ENCODE measurements at places on chromosomes 11 and 22.

DNA sequence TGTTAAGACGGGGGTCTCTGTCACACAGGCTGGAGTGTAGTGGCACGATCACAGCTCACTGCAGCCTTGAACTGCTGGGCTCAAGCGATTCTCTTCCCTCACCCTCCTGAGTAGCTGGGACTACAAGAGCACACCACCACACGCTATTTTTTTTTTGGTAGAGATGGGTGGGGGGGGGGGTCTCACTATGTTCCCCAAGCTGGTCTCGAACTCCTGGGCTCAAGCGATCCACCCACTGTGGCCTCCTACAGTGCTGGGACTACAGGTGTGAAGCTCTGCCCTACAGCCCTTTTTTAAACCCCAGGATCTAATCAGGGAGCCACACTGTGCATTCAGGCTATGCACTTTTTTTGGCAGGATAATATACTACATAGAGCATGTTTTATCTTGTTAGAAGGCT is 1.4 kb upstream of the DHCR7 start:
- no peak for DNase-seq

GRCh38 chr11:117387992-117388755 is 60.5 kb downstream of the CEP164 start:
- DNase-seq, result no peak

GRCh38 chr11:128903248-128904061 is 12.3 kb downstream of the KCNJ5 start:
- peak; percentile 40 for DNase-seq

GRCh38 chr22:42985531-42985905 is 29.4 kb downstream of the PACSIN2 start:
- no peak for DNase-seq

- DNase-seq, result no peak
Observed at GRCh38 chr11:77322926-77323590, 21.6 kb upstream of the GDPD4 start.

GRCh38 chr22:47576908-47577307 is 814.5 kb downstream of the TBC1D22A start:
- DNase-seq, result no peak

GRCh38 chr11:27084518-27084917 is 43.9 kb downstream of the BBOX1 start:
- DNase-seq, result no peak

GRCh38 chr11:74462009-74462408 is 5.3 kb downstream of the KCNE3 start:
- DNase-seq, result no peak

- DNase-seq, result no peak
Observed at GRCh38 chr11:6170226-6170625, at the start of gene OR52B2. TSS of gene OR52B2 (minus strand) at chr11:6170326. CDS start at chr11:6170326, 0 bp downstream.

DNA sequence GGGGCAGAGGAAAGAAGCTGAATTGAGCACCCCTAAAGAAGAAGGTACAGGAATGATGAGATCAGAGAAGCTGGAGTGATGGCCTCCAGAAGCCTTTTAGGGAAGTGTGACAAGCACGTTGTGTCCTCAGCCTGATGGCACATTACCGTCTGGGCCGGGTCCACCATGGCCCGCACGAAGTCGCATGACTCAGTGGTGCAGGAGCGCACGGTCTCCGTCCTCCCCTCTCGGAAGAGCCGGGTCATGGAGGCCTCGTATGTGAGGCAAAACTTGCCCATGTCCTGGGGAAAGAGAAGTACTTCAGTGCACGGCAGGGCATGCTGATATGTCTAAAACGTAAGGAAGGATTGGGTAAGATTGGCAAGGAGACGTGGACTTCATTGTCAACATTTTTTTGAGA is 11.2 kb upstream of the TESMIN start:
- no peak for DNase-seq

GRCh38 chr11:128205796-128206195 is 381.6 kb downstream of the ETS1 start:
- no peak for DNase-seq

DNA sequence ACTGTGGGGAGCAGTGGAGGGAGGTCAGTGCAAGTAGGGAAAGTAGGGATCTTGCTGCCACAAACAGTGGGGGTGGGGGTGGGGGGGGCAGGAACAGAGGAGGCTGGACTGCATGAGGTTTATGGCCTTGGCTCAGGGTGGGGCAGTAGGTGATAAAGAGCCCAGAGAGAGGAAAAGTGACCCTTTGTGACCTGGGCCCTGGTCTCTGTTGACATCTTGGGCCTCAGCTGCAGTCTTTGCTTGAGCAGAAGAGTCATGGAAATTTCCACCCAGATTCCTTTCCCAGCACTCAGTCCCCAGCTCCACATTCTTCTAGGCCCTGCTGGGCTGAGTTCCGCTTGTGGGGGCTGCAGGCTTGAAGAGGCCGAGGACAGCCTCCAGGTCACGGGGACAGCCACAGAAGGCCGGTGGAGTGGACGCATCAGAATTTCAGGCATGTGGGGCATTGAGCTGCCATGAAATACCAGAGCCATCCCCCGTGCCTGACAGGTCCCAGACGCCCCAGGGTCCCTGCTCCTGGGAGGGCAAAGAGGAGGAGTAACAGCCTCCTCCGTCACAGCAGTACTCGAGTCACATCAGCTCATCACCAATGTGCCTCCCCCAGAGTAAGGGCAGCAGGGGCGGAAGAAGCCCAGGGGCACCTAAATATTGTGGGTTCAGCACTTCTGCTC is 9.7 kb upstream of the MALAT1 start:
- no peak for DNase-seq

- DNase-seq, result no peak
Observed at GRCh38 chr11:8085011-8085645, 4.1 kb downstream of the TUB start.

DNA sequence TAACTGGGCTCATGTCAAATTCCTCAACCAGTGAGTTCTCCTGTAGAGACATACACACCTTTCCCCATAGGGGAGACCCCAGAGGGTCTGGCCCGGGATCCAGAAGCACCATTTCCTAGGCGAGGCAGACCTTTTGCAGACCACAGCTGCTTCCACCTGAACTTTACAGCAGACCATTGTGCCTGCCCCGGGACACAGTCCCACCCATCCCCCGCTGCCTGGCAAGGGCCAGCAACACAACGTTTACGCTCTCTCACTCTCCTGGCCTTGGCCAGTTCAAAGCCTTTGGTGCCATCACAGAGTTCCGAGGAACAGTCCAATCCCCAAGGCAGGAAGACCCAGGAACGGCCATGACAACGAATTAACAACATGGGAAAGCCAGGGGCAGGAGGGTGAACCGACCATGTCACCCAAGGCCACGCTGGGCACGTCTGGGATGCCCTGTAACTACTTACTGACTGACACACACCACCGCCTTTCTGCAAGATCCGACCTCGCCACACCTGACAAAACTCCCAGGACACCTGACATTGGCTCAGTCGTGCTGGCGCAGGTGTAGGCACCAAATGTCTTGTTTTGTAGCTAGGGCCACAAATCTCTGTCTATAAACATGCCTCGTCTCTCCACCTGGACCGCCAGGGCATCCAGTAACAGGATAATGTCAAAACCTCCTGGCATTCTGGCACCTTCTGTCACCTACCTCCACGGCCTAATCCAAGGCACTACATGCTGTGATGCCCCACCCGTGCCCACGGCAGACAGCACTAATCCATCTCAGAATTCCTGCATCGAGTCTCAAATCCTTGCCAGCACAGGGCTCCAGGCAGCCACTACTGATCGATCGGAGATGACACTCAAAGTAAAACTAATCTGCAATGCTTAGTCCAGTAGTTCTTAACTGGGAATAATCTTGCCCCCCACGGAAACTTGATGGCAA is 51.3 kb downstream of the MYH9 start:
- no peak for DNase-seq

GRCh38 chr11:115644856-115645255 is 140.6 kb upstream of the CADM1 start:
- no peak for DNase-seq

DNA sequence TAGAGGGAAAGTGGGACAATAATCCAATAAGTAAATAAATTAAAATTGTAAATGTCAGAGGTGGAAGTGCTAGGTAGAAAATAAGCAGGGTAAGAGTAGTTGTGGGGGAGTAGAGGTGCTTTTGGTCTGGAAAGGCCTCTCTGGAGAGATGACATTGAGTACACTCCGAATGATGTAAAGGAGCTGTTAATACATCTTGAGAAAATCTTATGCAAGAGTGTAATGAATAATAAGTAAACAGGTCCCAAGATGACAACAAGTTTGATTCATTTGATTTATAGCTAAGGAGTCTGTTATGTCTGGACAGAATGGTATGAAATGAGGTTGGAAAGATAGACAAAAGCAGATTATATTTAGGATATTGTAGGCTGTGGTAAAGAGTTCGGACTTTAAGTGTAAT is 87.5 kb downstream of the TMEM135 start:
- no peak for DNase-seq

DNA sequence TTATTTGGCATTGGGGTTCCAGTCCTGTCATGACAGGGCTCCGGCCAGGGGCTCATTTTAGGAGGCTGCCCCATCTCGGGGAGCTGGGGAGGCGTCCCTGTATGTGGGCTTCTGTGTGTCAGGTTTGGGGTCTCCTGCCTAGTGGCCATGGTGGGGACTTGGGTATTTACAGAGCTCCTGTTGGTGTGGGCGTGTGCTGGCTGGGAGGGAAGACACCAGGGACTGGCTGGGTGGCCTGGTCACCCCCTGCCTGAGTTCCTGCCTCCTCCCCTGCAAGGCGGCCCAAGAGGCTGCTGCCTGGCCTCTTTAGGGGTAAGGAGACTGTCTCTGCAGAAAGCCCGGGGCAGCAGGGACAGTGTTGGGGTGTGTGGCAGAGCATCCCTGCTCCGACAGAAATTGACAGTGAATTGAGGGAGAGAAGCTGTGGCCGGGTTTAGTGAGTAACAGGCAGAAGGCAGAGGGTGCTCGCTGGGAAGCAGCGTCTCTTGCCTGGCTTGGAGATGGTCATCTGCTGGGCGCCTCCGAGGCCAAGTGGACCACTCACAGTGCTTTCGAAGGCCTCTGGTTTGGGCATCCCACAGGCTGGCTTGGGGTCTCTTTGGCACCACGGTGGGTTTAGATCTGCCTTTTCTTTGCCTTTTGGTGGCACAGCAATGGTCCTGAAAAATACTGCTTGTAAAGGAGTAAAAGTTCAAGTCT is 40.3 kb upstream of the GRAMD4 start:
- DNase-seq, result no peak

- DNase-seq, result no peak
Observed at GRCh38 chr11:83037877-83038276, 33.8 kb downstream of the RAB30 start.

DNA sequence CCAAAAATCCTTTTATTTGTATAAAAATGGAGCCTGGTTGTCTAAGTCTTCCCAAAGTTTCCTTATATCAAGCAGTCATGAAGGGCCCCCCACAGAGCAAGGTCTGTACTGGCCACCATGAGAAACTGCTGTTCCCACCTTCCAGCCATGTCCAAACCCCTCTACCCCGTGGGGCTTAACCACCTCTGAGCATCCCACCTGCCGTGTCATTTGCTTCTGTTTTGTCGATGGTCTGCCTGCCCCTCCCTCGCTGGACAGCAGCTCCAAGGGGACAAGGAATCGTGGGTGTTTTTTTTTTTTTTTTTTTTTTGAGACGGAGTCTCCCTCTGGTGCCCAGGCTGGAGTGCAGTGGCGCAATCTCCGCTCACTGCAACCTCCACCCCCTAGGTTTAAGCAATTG is 11.1 kb upstream of the ANO1 start:
- DNase-seq, result no peak

GRCh38 chr11:19493446-19494213 is 219.0 kb upstream of the NAV2 start:
- no peak for DNase-seq

- no peak for DNase-seq
Observed at GRCh38 chr11:42239188-42239587, 779.7 kb upstream of the LRRC4C start.

DNA sequence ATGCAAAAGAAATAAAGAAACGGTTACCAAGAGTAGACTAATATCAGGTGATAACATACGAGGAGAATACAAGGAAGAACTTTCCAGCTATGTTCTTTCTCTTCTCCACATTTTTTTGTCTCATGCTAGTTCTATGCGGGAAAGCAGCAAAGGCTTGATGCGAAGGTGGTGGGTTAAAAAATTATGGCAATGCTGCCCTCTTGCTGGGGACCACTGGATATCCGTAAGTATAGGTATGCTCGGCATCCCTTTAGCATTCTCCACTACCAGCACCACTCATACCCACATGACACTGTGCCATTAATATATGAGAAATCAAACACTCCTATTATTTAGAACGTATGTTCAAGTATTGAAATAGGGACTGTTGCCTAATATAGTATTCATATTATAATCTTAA is 776.4 kb downstream of the LRRC4C start:
- no peak for DNase-seq

DNA sequence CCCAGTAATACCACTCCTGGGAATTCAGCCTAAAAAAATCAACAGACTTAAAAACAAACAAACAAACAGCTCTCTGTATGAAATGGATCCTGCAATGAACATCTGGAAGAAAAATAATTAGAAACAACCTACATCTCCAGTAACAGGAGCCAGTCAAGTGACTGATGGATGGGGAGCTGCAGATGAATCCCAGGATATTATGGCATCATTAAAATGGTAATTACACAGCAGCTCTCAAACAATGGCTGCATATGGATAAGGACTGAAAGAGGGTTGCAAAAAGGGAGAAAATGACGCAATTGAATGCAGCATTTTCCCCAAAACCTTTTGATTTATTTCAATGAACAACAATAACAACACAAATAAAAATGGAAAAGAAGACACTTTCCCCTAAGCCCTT is 4.1 kb downstream of the NPTXR start:
- no peak for DNase-seq

- DNase-seq, result no peak
Observed at GRCh38 chr11:88131764-88132470, 43.3 kb downstream of the RAB38 start.

- no peak for DNase-seq
Observed at GRCh38 chr11:788009-788640, 1.8 kb downstream of the CEND1 start.

DNA sequence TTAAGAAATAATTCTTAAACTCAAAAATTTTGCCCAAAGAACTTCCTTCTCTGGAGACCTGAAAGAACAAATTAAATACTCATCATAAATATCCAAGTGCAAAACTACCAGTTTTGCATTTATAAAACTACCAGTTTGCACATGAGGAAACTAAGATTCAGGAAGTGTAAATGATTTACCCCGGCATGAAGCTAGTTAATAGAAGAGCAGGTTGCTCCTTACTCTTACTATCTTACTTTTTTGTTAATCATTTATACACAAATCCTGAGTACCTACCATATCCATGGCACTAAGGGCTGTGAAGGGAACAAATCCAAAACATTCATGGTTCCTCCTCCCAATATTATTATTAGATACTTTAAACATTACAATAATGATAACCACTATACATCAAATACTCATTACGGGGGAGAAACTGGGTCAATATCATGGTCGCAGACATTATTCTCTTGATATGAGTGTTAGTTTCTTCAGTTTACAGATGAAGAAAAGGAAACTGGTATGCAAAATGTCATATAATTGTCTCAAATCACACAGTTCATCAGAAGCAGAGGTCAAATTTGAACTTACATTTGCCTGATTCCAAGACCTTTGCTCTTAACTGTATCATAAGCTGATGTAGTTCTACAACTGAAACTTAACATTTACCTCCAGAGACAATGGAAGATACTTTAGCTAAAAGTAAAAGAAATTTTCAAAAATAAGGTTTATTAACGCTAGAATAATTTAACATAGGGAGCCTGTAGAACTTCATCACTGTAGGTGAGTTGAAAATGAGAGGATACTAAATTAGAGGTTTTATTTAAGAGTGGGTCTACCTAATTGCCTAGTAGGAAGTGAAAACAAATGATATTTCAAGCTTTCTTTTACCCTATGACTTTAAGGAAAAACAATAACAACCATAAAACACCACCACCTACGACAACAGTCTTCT is 74.5 kb downstream of the FAM76B start:
- no peak for DNase-seq
